ENCODE measurements at places on chromosomes 3 and 15.

DNA sequence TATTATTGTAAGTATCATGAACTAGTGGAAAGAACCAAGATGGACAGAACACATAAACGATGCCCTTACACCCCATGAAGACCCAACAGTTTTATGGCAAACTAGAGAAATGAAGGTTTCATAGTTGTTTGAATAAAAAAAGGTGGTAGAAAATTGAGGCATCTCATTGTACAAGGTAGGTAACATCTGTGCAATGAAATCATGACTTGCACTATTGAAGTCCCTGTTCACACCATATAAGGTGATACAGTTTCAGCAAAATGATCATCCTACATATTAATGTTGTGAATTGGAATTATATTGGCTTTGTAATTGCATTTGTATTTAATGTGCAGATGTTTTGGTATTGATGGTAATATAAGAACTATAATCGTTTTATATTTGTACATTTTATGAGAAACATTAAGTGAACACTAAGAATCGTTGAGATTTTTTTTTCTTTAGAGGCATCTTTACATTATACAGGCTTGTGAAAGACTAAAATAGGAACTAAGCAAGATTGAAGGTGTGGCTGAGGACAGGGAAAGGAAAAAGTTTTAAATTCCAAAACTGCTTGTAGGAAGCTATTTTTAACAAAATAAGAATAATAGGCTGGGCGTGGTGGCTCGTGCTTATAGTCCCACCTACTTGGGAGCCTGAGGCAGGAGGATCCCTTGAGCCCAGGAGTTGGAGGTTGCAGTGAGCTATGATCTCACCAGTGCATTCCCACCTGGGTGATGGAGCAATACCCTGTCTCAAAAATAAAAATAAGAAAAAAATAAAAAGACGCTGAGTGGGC is 48.5 kb downstream of the CGNL1 start:
- DNase-seq, result no peak

DNA sequence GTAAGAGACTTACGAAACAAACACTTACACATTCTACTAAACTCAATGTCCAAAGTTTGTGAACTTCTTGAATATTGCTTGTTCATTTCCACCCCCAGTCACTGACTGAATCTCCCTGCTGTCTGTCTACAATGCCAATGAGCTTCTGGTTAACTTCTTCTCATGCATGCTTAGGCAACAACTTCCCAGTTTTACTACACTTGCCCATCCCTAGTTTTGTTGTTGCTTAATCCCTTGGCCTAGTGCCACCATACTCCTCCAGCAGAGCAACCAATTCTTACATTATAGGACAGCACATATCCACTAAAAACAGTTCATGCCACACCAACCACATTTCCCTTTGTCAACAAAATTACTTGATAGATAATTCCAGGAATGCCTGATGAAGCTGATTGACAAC is 40.9 kb upstream of the CCR2 start:
- peak; percentile 57 for DNase-seq

GRCh38 chr15:101048176-101048575 is 129.0 kb downstream of the LRRK1 start:
- DNase-seq, result no peak

DNA sequence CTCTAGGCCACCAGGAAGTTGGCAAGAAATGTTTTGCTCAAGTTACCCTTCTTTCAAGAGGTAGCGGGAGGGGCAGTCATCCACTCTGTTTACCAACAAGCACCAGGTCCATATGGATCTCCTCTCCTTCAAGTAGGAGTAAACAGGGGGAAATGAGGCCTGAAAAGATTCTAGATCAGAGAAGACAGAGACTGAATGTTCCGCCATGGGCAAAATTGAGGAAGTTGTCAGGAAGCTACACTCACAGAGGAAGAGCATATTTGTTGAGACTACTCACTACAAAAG is 81.6 kb downstream of the KLF15 start:
- peak; percentile 37 for DNase-seq

GRCh38 chr3:42746455-42747450 is 26.3 kb downstream of the CCDC13 start:
- no peak for DNase-seq

DNA sequence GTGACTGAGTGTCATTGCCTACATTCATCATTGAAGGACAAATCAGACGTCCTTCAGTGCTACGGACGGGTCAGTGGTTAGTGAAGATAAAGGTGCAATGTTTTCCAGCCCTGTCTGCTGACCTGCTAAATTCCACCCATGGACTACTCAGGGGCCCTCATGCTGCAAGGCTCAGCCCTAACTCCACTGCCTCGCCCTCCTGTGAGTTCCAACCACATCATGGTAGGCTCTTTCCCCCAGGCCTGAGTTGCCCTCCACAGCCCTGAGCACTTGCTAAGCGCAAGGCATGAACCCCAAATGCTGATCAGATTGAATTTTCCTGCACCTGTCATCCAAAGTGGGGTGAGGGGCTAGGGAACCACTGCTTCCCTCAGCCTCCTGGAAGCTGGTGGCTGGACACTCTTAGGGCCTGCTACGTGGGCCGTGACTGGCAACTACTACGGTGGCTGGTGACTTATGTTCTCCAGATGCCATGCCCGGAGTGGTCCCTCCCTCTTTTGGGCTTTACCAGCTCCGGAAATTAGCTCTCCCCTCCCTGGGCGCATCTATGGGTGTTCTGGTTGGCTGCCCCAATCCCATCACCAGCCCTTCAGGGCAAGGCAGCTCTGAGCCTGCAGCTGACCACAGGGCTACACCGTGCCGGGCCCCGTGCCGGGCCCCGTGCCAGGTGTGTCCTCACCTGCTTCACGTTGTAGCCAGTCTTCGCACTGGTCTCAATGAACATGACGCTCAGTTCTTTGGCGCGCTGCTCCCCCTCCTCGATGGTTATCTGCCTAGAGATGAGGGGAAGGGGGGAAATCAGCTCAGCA is 32.1 kb downstream of the SRPRB start:
- no peak for DNase-seq

GRCh38 chr3:49673715-49674496 is at the start of gene APEH:
APEH (plus strand) TSS chr3:49674351; CDS start chr3:49674402, 51 bp downstream.
- no peak for DNase-seq

DNA sequence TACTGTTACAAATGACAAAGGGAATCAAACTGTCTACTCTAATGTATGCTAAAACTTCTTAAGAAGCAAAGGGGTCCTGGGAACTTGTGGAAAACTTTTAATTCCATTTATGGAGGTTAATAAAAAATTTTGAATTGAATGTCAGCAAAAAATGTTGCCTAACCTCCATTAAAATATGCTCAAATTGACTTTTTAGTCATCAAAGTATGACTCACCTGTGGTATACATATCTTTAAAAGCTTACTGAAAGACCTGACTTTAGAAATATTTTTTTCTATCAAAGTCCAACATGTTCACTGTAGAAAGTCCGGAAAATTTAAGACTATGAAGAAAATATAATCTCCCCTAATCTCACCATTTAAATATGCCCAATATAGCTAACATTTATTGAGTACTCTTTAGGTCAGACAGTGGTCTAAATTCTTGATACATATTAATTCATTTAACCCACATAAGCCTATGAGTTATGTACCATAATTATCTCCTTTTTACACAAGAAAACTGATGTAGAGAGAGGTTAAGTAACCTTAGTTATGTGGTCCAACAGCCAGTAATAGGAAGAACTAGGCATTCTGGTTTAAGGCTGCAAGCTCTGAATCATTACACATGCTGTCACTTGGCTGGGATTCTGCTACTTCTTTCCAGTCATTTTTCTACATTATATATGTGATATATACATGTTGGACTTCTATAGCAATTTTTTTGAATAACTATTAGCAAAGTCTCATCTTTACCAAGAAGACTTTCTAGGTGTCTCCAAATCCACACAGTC is 83.6 kb downstream of the PDZRN3 start:
- DNase-seq, result no peak

DNA sequence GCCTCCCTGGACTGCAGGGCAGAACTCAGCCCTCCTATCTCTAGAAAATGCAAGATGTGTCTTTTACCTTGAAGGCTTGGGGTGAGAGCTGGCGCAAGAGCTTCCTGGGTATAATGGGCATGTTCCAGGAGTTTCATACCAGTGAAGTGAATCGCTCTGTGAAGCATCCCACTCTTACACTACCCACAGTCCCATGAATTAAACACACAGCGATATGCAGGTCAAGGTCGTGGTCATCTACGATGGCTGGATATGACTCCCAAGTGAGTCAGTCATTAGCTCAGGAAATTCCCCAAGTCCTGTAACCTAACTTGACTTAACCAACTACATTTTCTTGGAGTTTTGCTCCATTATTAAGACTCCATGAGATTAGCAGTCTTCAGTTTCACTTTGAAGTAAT is 439.7 kb downstream of the NTRK3 start:
- no peak for DNase-seq

GRCh38 chr15:69272891-69273290 is 25.8 kb upstream of the PAQR5 start:
- no peak for DNase-seq

- no peak for DNase-seq
These were observed 17.8 kb upstream of the ABHD2 start for GRCh38 chr15:89070197-89071124.

- no peak for DNase-seq
These were observed 48.5 kb upstream of the UBP1 start for GRCh38 chr3:33488683-33489082.

DNA sequence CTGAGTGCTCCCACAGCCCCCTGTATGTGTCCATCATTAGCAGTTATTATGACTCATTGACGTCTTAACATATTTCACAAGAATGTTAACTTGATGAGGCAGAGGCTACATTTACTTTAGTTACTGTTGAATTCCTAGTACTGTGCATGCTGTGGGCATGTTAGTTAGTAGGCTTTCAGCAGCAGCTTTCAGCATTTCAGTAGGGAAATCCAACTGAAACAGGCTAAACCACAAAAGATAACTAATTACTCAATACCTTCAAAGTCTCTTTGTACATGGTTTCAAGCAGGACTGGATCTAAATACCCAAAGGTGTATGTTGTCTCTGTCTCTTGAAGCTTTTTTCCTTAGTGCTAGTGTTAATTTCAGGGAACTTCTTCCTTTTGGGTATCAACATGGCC is 229.9 kb upstream of the SUCLG2 start:
- no peak for DNase-seq

DNA sequence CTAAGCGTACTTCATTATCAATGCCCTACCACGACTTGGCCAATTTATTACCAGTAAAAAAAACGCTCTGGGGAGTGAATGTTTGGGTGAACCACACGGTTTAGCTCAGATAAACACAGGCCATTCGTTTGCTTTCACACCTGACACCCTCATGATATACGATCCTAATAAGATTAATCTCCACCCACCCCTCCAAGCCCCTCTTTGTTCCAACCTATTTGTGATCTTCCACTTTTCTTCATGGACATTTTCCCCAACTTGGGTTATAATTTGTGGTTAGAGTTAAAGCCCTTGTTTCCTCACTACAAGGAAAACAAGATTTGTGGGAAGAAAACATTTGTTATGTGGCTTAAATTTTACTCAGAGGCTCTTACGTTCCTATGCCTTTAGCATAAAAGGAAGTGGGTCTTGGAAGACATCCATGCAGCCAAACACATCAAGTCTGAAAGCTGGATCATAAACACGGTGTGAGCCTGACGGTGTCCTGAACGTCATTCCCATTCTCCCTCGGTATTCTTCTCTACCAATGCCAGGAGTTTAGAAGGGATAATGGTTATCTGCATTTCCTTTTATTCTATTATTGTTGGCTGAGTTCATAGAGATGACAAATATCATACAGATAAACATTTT is 518.9 kb downstream of the NR2F2 start:
- no peak for DNase-seq

GRCh38 chr3:153553605-153553945 is 391.5 kb downstream of the RAP2B start:
- no peak for DNase-seq

Measured in Kasumi-1 (cell line).